Kasumi-1 (cell line): ENCODE measurements at places on chromosomes 6 and 20.
A peak's percentile ranks its signal among the peaks of the same experiment; 100 is the strongest.

DNA sequence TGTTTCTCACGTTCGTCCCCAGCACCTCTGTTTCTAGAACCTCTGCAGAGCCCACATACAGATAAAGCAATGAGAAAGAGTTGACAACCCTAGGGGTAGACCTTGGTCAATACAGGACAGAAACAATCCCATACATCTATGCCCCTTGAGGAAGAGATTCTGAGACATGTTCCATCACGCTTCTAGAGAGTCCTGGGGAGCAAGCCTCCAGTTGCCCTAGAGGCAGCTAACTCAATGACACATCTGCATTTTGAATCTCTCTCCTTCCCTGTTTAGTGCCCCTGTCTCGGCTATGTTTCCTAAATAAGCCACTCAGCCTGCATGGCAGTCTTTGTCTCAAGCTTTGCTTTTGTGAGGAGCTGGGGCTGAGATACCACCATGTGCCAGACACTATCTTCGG is 435.3 kb downstream of the CD83 start:
- DNase-seq = no peak

- DNase-seq = no peak
Measured at GRCh38 chr20:35347011-35347410, 54.8 kb upstream of the FAM83C start.

DNA sequence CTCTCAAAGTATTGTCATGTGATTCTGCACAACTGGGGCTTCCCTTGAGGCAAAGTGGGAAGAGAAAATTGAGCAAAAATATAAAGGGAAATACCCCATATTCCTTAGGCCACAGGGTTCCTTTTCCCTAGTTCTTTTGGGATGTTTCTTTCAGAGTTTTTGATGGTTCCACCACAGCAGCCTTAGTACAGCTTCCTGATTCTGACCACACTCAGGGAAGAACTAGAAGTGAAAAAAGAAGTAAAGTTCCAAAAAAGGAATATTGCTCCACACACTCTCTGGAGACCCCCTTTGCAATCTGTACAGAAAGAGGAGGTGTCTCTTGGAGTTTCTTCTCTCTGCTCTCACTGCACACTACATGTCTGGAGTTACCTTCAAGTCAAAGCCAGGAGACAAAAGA is 27.9 kb upstream of the HLA-DQA2 start:
- DNase-seq = no peak

DNA sequence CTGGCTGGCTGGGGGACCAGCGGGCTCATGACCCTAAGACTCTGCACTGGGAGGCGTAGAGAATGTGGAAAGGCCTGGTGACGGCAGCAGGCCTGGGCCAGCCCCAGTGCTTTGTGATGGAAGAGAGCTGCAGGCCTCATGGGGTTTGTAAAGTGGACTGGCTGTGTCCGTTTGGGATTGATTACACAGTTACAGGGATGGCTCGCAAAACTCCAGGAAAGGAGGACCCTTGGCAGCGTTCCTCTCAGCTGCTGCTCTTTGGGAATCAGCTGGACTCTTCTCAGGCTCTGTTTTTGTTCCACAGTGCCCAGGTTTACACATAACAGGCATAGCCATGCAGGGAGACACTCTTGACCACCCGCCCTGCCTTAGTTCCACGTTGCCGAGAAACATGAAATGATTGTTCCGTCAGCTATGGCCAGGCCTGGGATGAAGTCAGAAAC is 89.0 kb downstream of the SLX4IP start:
- no peak for DNase-seq

DNA sequence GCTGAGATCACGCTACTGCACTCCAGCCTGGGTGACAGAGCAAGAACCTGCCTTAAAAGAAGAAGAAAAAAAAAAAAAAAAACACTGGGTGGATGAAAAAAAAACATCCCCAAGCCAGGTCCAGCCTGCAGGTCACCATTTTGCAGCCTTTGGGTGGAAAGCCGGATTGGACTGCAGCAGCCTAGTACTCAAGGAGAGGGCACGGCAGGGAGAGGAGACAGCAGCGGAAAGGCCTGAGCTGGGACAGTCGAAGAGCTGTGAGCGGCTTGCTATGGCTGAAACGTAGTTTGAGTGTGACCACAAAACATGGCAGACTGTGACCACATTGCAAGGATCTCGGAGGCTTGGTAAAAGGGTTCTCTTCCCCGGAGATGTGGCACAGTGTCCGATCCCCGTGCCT is 173.0 kb downstream of the NFATC2 start:
- DNase-seq = no peak

- no peak for DNase-seq
Measured at GRCh38 chr6:91653895-91654294, 1067.0 kb upstream of the MAP3K7 start.

- no peak for DNase-seq
Measured at GRCh38 chr6:127768223-127768622, 132.6 kb downstream of the THEMIS start.

DNA sequence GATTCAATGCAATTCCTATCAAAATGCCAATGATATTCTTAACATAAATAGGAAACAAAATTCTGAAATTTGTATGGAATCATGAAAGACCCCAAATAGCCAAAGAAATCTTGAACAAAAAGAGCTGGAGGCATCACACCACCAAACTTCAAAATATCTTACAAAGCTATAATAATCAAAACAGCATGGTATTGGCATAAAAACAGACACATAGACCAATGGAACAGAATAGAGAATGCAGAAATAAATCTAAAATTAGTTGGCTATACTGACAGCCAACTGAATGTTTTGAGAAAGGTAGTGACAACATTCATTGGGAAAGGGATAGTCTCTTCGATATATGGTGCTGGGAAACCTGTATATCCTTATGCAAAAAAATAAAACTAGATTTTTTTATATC is 121.9 kb upstream of the ASCC3 start:
- DNase-seq = no peak

GRCh38 chr6:157152556-157152955 is 170.8 kb downstream of the TMEM242 start:
- no peak for DNase-seq

DNA sequence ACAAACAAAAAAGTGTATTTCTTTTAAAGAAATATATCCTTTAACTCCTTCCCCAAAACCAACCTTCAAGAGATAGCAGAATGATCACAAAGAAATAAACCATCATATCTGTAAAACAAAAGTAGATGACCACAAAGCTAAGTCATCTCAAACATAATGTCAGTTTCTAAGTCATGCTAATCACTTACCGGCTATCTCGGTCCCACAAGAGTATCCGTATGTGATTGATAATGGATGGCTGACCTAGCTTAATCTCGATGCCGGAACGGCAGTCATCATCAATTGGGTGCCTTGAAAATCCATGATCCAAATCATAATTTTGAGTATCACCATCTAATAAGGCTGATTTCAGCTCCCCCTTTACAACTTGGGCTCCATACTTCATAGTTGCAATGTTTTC is 59.7 kb downstream of the BTBD9 start:
- DNase-seq = no peak

GRCh38 chr20:57071954-57072583 is 194.4 kb downstream of the BMP7 start:
- no peak for DNase-seq

DNA sequence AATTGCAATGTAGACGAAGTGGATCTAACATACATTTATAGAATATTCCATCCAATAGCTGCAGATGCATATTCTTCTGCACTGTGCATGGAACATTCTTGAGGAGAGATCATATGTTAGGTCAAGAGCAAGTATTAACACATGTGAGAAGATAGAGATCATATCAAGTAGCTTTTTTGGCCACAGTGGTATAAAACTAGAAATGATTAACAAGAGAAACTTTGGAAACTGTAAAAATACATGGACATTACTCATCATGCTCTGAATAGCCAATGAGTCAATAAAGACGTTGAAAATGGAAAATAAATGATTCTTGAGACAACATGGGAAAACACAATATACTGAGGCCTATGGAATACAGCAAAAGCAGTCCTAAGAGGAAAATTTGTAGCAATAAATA is 94.2 kb downstream of the STXBP5 start:
- DNase-seq = no peak

GRCh38 chr6:2918936-2919335 is 15.8 kb upstream of the SERPINB9 start:
- DNase-seq = peak; percentile 4

- DNase-seq = no peak
Measured at GRCh38 chr20:2806351-2806701, 5.9 kb upstream of the CPXM1 start.

GRCh38 chr6:4585682-4586468 is 190.3 kb upstream of the CDYL start:
- DNase-seq = no peak
